ENCODE measurements at places on chromosomes 16 and 17.

GRCh38 chr17:55053855-55054254 lies 85.3 kb downstream of the STXBP4 start:
- DNase-seq: no peak

- no peak for DNase-seq
Observed at GRCh38 chr17:73667181-73667959, 23.1 kb upstream of the SDK2 start.

GRCh38 chr16:20976576-20976975 lies 76.0 kb downstream of the LYRM1 start:
- no peak for DNase-seq

- DNase-seq: no peak
Observed at GRCh38 chr16:81987706-81988105, 23.6 kb downstream of the SDR42E1 start.

DNA sequence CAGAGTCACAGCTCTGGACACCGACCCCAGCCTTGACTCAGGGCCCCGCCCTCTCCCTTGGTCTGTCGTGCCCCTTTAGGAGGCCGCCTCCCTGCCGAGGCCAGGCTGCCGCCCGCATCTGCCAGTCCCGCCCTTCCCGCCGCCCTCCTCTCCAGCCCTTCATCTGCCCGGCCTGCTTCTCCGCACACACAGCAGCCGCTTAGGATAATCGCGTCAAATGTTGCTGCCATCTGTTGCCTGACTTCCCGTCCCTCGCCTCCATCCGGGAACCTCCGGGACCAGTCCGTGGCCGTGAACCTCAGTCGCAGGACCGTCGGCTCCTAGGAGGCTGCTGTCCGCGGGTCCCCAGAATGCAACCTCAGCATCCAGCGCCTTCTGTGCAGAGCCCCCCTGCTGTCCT lies 11.9 kb downstream of the GSE1 start:
- DNase-seq: no peak

DNA sequence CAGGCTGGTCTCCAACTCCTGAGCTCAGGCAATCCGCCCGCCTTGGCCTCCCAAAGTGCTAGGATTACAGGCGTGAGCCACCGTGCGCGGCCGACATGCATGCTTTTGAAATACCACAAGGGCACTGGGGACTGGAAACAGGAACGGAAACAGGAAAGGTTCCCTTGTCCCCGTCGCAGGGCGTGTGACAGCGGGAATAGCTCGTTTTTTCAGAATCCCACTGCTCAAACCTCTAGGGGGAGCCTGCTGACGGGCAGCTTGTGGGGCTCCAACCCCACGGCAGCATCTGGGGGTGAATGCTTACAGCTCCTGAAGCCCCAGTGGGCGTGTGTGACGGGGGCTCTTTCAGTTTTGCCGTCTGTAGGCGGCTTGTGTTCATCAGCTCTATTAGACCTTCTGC lies 18.8 kb upstream of the ASGR2 start:
- peak; percentile 46 for DNase-seq

DNA sequence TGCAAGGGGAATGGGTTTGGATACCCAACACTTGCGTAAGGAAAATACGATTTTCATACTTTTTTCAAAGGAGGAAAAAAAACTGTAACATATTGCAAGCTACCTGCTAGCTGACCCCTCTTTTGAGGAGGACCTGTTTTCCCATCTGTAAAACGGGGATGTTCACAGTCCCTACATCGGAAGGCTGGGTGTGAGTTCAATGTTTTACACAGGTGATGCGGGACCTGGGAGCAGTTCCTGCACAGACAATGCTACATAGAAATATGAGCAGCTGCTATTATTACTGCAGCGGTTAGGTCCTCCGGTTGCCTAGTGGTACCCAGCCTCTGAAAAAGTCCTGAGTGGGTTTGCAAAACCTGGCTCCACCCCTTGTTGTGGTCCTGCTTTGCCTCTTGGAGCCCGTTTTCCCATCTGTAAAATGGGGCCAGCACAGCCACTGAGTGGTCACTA lies 3.5 kb downstream of the SOCS1 start:
- no peak for DNase-seq

Measured in stimulated activated CD8-positive, alpha-beta memory T cell treated with anti-CD3 and anti-CD28 coated beads, Interleukin-4, amount 100 ng/mL, for 24 hours (primary cell).